GM12878 (cell line): ENCODE measurements at places on chromosomes 3 and 15. TPM values are rescaled to one million over a fixed set of nuclear protein-coding genes. Genes with fewer than 3 reads are reported as not detected.

DNA sequence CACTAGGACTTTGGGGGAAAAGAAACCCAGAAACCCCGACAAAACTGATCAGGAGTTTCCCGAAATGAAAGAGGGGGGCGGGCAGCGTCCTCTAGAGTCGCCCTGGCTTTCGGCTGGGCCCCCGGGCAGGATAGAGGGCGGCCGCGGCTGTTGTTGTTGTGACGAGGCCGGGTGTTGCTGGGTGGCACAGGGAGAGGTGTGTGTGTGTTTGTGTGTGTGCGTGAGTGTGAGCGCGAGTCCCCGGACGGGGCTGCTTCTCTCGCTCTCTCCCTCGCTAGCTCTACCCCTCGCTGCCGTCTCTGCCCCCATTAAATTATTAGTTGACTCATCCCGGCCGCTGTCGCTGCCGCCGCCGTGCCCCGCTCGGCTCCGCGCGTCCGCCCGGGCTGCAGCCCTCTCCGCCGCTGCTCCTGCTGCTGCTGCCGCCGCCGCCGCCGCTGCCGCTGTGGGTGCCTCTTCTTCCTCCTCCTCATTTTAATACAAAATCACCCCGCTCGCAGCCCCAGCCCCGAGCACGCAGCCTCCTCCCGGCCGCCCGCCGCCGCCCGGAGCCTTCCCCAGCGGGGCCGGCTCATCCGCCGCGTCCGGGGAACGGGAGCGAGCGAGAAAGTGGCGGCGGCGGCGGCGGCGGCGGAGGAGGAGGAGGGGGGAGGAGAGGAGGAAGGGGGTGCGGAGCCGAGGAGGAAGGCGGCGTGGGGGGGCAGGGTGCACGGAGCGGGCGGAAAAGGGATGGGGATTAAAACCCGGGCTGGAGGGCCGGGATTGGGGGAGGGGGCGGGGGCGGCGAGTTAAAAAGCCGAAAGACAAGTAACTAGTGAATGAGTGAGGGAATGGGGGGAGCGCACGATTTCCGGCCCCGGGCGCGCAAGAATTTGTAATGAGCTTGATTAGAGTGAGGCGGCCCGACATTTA lies at the start of gene SATB1:
SATB1 (minus strand) TSS at position 611 of the 912 bp plus-strand sequence. CDS start 4,372 bp downstream, outside the sequence.
- H3K36me3 ChIP-seq: no peaks in the 10 kb centered on the region
- H3K4me1 ChIP-seq: peaks cover 9% of the 10 kb centered on the region; the same call in 1 of the 2 replicates
- peak within 1 kb of the TSS; percentile 76 for H3K4me3 ChIP-seq
- DNase-seq: no peak

DNA sequence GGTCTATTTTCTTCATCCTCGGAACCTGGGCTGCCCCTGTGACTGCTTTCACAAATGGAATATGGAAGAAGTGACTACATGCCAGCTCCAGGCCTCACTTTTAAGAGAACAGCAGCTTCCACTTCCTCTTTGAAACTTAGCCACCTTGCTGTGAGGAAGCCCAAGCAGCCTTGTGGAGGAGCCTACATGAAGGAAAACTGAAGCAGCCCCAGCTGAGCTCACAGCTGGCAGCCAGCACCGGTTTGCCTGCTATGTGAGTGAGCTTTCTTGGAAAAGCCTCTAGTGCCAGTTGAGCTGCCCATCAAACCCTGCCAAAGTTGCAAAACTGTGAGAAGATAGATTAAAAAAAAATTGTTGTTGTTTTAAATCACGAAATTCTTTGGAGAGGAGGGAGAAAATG lies 498.0 kb upstream of the PROK2 start:
- H3K27ac ChIP-seq: no peak overlapping the region
- no peaks in the 10 kb centered on the region for H3K36me3 ChIP-seq
- H3K4me3 ChIP-seq: no peak overlapping the region
- no peak for DNase-seq
- no peaks in the 10 kb centered on the region for H3K27me3 ChIP-seq
- H3K4me1 ChIP-seq: peaks cover 3% of the 10 kb centered on the region; the same call in 1 of the 2 replicates

DNA sequence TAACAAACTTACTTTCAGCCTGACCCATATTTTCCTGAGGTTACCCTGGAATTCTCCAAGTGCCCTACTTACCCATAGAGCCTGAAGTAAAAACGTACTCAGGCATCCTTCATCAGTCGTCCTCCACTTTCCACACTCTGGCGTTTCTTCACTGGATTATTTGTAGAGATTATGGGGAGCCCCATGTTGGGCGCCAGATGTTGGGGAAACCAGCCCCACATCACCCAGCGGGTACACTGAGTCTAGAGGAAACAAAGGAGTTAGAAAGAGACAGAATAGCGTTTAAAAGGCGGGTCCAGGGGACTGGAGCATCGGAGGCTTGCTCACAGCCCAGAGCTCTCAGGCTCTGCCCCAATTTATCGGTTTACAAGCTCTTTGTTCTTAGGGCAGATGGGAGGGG lies 9.7 kb upstream of the SLC28A2 start:
- H3K27ac ChIP-seq: no peak overlapping the region
- DNase-seq: no peak
- no peaks in the 10 kb centered on the region for H3K27me3 ChIP-seq

DNA sequence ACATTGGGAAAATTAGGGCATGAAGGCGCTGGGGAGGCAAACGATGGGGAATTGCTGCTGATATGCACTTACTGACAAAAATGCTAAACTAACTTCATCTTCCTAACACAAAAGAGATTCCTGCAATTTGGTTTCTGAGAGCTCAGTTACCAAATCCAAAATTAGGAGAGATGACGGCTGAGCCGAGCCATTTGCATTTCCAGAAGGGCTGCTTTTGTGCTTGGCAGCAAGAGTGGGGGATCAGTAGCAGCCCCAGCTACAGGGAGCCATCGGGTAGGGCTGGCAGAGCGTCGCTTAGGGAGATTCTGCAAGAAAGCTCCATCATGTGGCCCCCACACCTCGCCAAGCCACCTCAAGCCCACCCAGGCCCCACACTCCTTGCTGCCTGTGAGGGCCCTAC lies 16.1 kb upstream of the DUSP7 start:
- H3K27me3 ChIP-seq: no peaks in the 10 kb centered on the region
- no peaks in the 10 kb centered on the region for H3K4me1 ChIP-seq
- H3K4me3 ChIP-seq: no peak overlapping the region
- no peak overlapping the region for H3K27ac ChIP-seq

DNA sequence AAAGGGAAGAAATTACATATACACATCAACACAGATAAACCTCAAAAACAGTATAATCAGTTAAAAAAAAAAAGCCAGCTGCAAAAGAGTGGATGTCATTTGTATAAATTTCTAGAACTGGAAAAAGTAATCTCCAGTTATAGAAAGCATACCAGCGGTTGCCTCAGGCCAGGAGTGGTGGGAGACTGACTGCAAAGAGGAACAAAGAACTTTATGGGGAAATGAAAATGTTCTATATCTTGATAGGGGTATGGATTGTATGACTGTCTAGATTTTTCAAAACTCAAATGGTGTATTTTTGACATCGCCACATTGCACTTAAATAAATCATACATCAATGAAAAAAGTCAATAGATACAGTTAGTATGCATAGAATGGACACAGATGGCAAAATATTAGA lies 241.6 kb downstream of the SCAPER start:
- H3K27me3 ChIP-seq: no peaks in the 10 kb centered on the region
- H3K4me3 ChIP-seq: no peak overlapping the region
- no peak overlapping the region for H3K27ac ChIP-seq

- H3K27ac ChIP-seq: no peak overlapping the region
- no peaks in the 10 kb centered on the region for H3K4me1 ChIP-seq
- H3K36me3 ChIP-seq: no peaks in the 10 kb centered on the region
- DNase-seq: no peak
- H3K27me3 ChIP-seq: no peaks in the 10 kb centered on the region; the same call in 1 of the 2 replicates
Measured at GRCh38 chr15:68599560-68600071, 20.8 kb downstream of the CORO2B start.

DNA sequence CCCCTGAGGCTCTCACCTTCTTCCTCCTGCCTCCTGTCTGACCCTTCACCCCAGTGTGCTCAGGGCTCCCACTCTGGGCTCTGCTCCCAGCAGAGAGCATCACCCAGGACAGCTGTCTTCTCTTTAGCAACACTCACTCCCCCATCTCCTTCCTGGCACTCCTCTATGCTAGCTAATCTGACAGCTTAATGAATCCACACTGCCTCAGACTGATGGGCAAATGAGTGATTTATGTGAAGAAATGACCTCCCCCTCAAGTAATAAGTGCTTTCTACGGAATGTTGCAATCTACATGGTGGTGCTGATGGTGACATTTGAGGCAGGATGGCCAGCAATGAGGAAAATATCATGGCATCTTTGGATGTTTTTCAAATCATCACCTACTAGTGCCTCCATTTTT lies 83.6 kb downstream of the LSM3 start:
- peaks cover 4% of the 10 kb centered on the region; the same call in 1 of the 2 replicates for H3K27me3 ChIP-seq
- no peaks in the 10 kb centered on the region for H3K4me1 ChIP-seq
- H3K36me3 ChIP-seq: no peaks in the 10 kb centered on the region
- DNase-seq: no peak
- no peak overlapping the region for H3K4me3 ChIP-seq

DNA sequence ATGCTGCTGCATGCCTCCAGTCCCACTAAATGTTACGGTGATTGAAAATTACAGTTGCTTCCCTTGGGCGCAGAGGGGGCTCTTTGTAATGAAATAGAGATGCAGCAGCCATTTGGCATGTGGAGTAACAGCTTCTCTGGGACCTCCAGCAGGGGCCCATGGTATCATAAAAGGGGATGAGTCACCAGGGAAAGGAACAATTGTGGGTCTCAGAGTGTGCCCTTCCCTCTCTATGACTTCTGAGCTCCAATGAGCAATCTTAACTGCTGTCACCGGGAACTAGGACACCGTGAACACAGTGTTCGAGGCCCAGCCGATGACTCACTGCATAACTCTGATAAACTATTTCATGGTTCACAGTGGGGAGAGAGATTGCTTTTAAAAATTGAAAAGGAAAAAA lies 164.8 kb upstream of the NUDT16 start:
- H3K36me3 ChIP-seq: no peaks in the 10 kb centered on the region
- no peaks in the 10 kb centered on the region for H3K27me3 ChIP-seq
- no peak for DNase-seq
- H3K4me3 ChIP-seq: no peak overlapping the region
- H3K27ac ChIP-seq: no peak overlapping the region

DNA sequence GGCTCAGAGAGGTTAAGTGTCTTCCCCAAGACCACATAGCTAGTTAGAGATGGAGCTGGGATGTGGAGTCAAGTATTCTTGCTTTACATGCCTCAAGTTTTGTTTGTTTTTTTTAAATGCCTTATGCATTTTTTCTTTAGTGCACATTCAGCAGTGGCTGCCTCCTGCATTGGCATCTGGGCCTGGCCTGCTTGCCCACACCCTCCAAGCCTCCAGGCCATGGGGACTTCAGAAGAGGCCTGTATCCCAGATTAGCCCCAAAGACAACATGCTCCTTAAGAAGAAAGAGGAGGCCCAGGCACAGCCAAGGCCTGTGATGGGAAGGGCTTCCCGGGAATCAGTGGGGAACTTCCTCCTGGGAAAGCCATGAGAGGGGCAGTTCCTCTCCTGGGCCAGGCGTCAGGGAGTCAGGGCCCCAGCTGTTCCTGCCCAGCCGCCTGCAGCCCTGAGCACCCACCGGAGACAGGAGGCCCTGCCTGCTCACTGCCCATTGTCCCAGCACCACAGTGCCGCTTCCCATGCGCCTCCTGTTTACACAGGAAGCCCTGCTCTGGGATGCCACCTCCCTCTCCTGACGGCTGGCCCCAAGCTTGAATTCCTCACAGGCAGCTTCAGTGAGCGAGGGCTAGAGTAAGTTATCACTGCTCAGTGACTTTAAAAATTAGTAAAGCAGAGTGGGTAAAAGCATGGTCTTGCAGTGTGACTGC lies 16.0 kb downstream of the FOXL2NB start:
- no peak overlapping the region for H3K27ac ChIP-seq
- no peak overlapping the region for H3K4me3 ChIP-seq
- no peaks in the 10 kb centered on the region for H3K36me3 ChIP-seq
- DNase-seq: no peak
- no peaks in the 10 kb centered on the region for H3K4me1 ChIP-seq

GRCh38 chr3:46131884-46132450 lies 76.1 kb downstream of the CCR1 start:
- DNase-seq: no peak
- H3K4me1 ChIP-seq: no peaks in the 10 kb centered on the region; the same call in 1 of the 2 replicates
- no peak overlapping the region for H3K4me3 ChIP-seq
- H3K36me3 ChIP-seq: no peaks in the 10 kb centered on the region

DNA sequence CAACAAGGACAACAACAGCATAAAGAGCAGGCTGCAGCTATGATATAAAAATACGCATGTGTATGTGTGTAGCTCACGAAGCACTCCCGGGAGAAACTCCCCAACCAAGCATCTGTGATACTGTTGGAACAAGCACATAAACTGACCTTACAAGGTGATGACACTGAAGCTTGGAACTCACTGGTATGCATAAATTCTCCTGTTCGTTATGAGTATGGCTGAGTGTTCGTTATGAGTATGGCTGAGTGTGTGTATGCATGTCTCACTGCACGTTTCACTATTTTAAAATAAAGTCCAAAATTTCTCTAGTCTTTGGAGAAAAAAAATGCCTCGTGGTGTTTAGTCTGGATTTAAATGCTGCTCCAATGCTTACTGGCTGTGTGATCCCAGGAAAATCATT lies 256.8 kb downstream of the RORA start:
- H3K4me3 ChIP-seq: no peak overlapping the region
- H3K27ac ChIP-seq: no peak overlapping the region
- no peak for DNase-seq
- H3K27me3 ChIP-seq: no peaks in the 10 kb centered on the region
- H3K4me1 ChIP-seq: no peaks in the 10 kb centered on the region

DNA sequence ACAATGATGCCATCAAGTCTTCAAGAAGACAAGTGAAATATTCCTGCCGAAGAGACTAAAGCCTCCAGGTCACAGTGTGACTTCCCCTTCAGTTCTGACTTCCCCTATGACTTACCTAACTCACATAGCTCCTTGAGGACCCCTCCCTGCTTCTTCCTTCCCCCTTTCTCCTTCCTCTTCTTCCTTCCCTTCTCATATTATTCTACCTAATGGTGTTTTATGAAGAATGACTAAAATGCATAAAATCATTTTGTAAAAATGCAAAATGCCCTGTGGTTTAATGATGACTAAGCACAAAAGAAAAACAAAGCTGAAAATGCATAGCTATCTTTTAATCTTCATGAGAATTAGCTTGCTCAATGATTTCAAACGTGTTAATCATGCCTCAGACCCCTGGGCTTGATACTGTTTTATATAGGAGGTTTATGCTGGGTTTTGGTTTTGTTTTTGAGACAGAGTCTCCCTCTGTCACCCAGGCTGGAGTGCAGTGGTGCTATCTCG lies 26.1 kb upstream of the TM4SF4 start:
- no peak for DNase-seq
- no peaks in the 10 kb centered on the region for H3K27me3 ChIP-seq
- H3K4me1 ChIP-seq: no peaks in the 10 kb centered on the region
- no peaks in the 10 kb centered on the region for H3K36me3 ChIP-seq
- no peak overlapping the region for H3K4me3 ChIP-seq

The GOLGA8T gene
- total RNA-seq: not detected in 2 replicates

The NIPA2 gene
- 107 and 108 TPM in 2 replicates for total RNA-seq

The AMOTL2 gene
- 0.32 and 0.33 TPM in 2 replicates for total RNA-seq

The CHRM5 gene
- not detected in 2 replicates for total RNA-seq

The CACNA2D2 gene
- 0.03 and 0.11 TPM in 2 replicates for total RNA-seq

The LRRC49 gene
- 2.9 and 3.7 TPM in 2 replicates for total RNA-seq

The EID1 gene
- 119 TPM in 2 replicates for total RNA-seq

The LRRC2 gene
- not detected in 2 replicates for total RNA-seq

The GOLGA8G gene
- not detected in 2 replicates for total RNA-seq

The ARF4 gene
- 65.6 and 66.2 TPM in 2 replicates for total RNA-seq

The UBA7 gene
- total RNA-seq: 108 and 116 TPM in 2 replicates
